Tibial nerve (tissue), 4 donors: ENCODE measurements at places on chromosomes 13 and 19. TPM values are rescaled to one million over a fixed set of nuclear protein-coding genes. Genes with fewer than 3 reads are reported as not detected.

Gene VSTM1
- total RNA-seq = not detected

Gene RTBDN
- total RNA-seq = not detected

Gene ARHGEF7
- total RNA-seq = 103 TPM

GRCh38 chr13:74289861-74290773, 155.9 kb upstream of the KLF12 start:
- no peak for DNase-seq

DNA sequence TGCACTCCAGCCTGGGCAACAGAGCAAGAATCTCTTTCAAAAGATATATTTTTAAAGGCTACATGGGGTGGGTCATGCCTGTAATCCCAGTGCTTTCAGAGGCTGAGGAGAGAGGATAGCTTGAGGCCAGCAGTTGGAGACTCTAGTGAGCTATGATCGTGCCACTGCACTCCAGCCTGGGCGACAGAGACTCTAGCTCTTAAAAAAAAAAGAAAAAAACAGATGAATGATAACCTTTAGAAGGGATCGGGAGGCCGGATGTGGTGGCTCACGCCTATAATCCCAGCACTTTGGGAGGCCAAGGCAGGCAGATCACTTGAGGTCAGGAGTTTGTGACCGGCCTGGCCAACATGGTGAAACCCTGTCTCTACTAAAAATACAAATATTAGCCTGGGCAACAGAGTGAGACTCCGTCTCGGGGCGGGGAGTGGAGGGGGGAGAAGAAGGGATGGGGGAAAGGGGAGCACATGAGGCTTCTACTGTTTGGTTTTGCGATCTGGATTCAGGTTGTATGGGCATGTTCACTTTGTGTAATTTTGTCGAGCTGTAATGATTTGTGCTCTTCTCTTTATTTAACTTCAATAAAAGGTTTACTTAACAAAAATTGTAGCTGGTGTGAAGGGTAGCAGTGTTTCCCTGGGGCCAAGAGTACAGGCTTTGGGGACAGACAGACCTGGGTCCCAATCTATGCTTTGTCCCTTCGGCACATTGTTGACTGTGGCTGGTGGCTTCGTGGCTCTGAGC, 1.1 kb upstream of the PSMC4 start:
- no peak for DNase-seq

DNA sequence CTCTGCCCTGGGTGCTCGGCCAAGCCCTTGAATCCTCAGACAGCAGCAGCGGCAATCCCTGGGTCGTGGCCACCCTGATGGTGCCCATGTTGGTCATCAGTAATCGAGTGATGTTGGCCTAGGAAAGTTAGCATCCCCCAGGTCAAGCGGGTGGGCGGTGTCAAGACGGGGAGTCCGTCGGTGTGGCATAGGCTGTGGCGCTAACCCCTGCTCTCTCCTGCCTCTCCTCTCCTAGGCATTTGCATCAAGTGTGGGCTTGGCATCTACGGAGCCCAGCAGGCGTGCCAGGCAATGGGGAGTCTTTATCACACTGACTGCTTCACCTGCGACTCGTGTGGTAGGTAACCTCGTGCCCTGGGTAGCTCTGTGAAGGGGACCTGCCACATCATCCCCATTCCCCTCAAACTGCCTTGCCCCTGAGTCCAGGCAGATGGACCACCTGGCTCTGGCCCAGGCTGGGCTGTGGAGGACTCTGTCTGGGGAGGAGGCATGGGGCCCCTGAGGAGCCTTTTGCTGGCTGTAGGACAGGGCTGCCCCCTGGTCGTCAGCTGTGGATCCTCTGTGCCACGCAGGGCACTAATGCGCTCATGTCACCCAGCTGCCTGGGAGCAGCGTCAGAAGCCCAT, 8.7 kb downstream of the WTIP start:
- no peak for DNase-seq

DNA sequence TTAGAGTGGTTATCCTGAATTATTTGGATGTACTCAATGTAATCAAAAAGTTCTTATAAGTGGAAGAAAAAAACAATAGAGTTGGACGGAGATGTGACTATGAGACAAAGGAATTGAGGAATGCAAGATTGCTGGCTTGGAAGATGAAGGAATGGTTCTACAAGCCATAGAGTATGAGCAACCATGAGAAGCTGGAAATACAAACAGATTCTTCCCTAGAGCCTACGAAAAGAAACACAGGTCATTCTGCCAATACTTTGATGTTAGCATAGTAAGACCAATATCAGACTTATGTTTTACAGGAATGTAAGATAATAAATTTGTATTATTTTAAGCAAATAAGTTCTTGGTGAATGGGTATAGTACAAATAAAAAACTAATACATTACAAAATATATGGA, 249.2 kb downstream of the DIAPH3 start:
- DNase-seq = no peak

DNA sequence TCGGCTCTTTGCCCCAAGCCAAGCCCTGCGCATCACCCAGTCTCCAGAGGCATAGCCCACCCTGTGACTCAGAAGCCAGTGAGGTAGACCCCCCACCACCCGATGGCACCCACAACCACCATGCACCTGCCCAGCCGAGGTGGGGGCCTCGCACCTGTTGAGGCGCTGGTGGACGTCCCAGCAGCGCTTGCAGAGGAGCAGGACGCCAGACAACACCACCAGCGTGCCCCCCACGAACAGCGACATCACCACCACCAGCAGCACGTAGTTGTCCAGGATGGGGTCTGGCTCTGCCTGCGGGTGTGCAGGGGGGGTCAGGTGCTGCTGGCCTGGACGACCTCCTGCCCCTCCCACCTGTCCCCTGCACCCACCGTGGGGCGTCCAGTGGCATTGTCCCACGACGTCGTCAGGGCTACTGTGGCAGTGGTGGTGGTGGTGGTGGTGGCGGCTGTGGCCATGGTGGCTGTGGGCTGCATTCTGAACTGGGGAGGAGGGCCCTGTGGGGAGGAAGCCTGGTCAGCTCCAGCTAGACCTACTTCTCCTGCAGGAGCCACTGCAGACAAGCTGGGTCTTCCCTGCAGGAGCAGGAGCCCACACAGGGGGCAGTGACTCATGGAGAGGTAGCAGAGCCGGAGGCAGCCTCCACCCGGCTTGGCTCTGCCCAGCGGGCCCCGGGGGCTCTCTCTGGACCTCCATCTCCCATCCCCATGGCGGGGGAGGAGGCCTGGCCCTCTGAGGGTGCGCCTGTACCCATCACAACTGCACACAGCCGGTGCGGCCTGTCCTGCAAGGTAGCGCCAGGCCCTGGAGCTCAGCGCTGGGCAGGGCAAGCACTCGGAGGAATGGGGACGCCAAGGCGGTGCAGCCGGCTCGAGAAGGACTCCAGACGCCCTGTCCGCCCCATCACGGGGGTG, 1.9 kb downstream of the CBARP start:
- DNase-seq = no peak
